ENCODE measurements at places on chromosomes 13 and 19.

DNA sequence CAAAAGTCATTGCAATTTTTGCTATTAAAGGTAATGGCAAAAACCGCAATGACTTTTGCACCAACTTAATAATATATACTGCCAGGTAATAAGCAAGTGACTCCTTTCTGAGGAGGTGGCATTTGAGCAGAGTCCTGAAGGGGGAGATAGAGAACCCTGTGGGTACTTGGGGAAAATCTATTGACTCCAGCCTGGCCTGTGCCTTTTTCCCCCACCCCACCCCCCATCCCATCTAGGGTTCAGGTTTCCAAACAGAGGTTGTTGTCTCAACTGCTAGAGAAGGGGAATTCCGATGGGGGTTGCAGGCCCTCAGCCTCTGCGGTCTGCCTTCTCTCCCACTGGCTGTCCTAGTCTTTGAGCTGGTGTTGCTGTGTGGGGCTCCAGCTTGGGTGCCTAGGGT lies 11.5 kb downstream of the S1PR2 start:
- DNase-seq: no peak

- DNase-seq: no peak
Observed at GRCh38 chr13:49213997-49214916, 5.9 kb upstream of the MLNR start.

- no peak for DNase-seq
Observed at GRCh38 chr19:54451331-54451871, 2.4 kb downstream of the LENG8 start.

- DNase-seq: no peak
Observed at GRCh38 chr19:47652285-47652684, 43.4 kb downstream of the BICRA start.

DNA sequence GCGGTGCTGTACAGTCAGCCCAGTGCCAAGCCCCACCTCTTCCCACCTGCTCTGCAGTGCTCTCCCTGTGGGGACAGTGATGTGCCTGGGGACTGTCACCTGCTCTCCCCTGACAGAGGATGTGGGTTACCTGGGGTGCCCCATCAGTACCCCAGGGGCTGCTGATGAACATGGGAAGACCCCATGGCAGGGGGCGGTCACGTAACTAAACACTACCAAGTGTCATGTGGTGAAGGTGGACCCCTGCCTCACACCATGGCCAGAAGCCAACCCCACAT lies 12.7 kb downstream of the KDM4B start:
- DNase-seq: no peak

- no peak for DNase-seq
Observed at GRCh38 chr13:42847891-42848663, 66.7 kb downstream of the FAM216B start.

- DNase-seq: no peak
Observed at GRCh38 chr13:25493931-25494640, 122.3 kb downstream of the ATP8A2 start.

GRCh38 chr19:52453324-52454094 lies at the start of gene ZNF578:
TSS of gene ZNF578 (plus strand) at chr19:52453553. CDS start at chr19:52501846, 48,293 bp downstream.
- DNase-seq: peak; percentile 79

DNA sequence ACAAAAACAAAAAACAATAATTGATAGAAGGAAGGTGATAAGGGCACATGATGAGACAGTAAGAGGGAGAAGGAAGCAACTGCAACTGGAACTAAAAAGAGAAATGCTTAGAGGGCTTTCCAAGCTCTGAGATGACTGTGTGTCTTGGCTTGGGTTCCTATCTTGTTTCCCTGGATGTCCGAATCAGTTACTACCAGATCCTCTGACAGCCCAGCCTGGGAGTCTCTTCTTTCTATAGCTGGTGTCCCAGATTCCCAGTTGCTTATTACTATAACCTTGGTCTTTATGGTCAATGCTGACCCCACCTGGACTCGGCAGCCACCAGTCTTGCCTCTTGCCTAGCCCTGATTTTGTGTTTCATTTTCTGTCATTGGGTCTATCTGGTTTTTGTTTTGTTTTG lies 116.4 kb downstream of the RFC3 start:
- DNase-seq: no peak

- no peak for DNase-seq
Observed at GRCh38 chr13:74978591-74978990, 503.4 kb downstream of the TBC1D4 start.

DNA sequence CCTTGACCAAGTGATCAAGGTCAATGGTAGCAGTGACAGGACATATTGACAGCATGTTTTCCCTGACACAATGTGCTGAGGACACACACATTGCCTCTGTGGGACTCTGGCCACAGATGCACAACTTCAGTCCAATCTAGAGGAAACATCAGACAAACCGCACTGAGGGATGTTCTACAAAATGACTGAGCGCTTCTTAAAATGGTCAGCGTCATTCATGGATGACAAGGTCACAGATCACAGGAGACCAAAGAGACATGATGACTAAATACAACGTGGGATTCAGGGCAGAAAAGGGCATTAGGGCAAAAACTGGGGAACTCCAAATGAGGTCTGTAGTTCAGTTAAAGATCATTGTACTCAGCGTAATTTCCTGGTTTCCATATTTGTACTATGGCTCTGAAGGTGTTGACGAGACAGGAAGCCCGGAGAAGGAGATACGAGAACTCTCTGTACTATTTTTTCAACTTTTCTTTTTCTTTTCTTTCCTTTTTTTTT lies 20.6 kb downstream of the PBX4 start:
- DNase-seq: no peak

GRCh38 chr19:13120031-13120430 lies 2.0 kb downstream of the NACC1 start:
- no peak for DNase-seq

DNA sequence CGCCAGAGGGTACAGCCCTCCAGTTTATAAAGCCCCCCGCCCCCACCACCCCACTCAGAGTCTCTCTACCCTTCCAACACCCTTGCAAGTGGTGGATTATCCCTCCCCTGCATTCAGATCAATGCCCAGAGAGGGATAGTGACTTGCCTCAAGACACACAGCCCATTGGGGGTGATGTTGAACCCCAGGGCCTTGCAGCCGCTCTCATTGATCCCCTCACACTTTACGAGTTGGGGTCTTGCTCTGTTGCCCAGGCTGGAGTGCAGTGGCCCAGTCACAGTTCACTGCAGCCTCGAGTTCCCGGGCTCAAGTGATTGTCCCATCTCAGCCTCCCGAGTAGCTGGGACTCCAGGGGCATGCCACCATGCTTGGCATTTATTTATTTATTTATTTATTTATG lies 11.2 kb downstream of the TLE2 start:
- DNase-seq: no peak

Data from right atrium auricular region (tissue), 2 donors.